ENCODE measurements at places on chromosomes 7 and 10.

DNA sequence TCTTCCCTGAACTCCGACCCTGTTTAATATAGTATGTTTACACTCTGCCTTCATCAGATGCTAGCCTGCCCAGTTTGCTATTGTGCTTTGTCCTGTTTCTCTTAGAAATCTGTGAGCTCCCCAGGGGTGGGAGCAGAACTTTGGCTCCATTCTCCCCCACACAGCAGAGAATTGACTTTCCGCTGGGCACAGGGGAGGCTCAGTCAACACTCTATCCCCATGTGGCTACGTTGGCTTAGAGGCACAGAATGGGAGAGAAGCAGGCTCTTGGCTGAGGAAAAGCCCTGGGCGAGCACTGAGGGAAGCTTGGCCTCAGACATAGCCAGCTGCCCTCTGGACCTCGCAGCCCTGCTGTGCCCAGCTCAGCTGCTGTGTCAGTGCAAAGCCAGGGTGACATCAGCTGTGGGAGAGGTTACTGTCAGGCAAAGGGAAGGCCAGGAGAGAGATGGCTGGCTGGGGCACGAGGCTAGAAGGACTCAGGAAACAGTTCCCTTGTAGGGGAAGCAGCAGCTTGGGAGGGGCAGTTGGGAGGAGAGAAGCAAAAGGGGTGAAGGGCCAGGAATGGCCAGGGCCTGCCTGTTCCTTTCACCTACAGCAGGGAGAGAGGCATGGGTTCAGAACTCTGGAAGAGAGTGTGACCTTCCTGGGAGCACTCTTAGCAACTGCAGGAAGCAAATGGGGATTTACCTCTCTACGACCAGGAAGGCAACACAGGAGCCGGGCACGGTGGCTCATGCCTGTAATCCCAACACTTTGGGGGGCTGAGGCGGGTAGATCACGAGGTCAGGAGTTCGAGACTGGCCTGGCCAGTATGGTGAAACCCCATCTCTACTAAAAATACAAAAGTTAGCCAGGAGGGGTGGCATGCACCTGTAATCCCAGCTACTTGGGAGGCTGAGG, 5.8 kb upstream of the SCD start:
- DNase-seq: no peak

DNA sequence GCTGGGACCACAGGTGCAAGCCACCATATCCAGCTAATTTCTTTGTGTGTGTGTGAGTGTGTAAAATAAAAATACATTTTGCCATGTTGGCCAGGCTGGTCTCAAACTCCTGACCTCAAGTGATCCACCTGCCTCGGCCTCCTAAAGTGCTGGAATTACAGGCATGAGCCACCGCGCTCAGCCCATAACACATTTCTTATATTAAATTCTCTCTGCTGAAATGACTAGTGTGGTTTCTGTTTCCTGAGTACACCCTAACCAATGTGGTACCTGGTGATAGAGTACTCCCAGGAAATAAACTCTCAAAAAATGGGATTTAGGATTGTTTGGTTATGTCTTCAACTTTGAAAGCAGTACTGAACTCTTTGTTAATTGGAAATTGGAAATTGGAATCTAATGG, 19.4 kb upstream of the FHIP2A start:
- DNase-seq: no peak

GRCh38 chr7:146865696-146866095, 749.1 kb downstream of the CNTNAP2 start:
- no peak for DNase-seq

- no peak for DNase-seq
These were observed 110.8 kb upstream of the FGFR2 start for GRCh38 chr10:121708728-121709674.

DNA sequence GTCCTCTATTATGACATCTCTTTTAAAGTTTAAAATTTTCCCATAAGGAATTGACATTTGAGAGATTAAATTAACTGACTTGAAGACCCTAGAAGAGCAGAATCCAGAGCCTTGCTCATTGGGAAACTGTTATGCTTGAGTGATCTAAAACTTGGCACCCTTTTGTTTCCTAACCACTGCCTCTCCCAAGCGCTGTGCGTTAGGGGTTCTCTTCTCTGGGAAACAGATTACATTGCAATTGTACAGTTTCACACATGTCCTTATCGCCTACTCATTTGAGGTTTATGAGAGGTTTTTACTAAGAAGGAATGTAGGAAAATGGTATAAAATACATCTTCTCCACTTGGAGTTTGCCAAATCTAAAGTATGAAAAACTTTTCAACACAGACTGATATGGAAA, 126.8 kb upstream of the AMPH start:
- DNase-seq: no peak

GRCh38 chr7:120837599-120837998, 20.3 kb downstream of the TSPAN12 start:
- DNase-seq: no peak

DNA sequence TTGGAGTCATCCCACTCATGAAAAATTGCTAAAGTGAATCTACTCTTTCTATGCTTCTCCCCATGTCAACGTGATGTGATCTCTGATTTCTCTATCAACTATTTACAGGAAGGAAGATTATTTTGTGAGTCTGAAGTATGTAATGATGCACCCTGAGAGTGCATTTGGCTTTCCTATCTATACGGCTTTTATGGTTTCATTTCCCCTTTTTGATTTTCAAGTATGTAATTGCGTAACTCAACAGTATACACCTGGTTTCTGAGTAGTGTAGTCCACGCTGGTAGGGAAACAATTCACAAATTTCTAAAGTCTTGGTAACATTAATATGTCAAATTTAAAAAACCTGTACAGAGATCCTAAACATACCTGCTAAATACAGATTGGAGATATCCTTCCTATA, 194.7 kb upstream of the SEMA3A start:
- DNase-seq: no peak
